ENCODE measurements at places on chromosomes 2 and 18.
A peak's percentile ranks its signal among the peaks of the same experiment; 100 is the strongest.

- DNase-seq = no peak
Measured at GRCh38 chr18:68721681-68722583, 7.0 kb upstream of the TMX3 start.

DNA sequence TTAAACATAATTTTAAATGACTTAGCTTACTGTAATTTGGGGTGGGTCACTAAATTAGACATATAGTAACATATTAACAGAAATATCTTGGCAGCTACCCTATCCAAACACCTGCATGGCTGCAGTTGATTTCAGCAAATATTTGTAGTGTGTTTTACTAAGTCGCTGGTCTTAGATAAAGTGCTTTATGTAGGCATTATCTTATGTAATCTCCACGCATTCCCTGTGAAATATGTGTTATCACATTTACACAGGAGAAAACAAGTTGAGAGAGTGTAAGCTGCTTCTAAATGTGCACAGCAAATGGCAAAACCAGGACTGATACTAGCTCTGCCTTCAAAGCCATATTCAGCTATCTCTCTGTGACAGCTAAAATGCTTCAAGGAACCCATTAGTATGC is 72.0 kb downstream of the NYAP2 start:
- DNase-seq = no peak

DNA sequence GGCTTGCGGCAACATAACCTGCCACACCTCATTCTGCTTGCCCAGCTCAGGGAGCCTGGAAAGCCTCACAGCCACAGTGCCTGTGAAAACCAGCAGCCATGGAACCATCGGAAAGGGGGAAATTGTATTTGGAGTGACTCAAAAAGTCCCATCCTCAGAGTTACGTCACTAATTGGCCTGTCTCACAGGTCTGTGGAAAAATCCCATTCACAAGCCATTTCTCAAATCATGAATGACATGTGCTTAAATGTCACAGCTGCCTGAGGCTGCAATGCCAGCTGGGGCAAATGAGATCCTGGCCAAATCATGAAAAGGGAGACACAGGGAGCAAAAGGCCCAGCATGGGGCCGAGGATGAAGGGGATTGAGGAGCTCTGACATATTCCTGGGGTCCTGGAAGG is 486.9 kb upstream of the RAB6C start:
- no peak for DNase-seq

- no peak for DNase-seq
Measured at GRCh38 chr2:44579115-44579836, 217.5 kb downstream of the CAMKMT start.

GRCh38 chr18:38966841-38967240 is 1401.2 kb upstream of the CELF4 start:
- no peak for DNase-seq

- no peak for DNase-seq
Measured at GRCh38 chr2:38723173-38723572, 28.0 kb downstream of the SRSF7 start.

GRCh38 chr2:88195246-88195645 is 25.1 kb downstream of the THNSL2 start:
- no peak for DNase-seq

GRCh38 chr2:178756343-178756742 is 50.9 kb downstream of the TTN start:
- no peak for DNase-seq

- no peak for DNase-seq
Measured at GRCh38 chr2:174704061-174704460, 60.2 kb downstream of the CHRNA1 start.

- no peak for DNase-seq
Measured at GRCh38 chr2:237438080-237438940, 24.3 kb upstream of the COL6A3 start.

DNA sequence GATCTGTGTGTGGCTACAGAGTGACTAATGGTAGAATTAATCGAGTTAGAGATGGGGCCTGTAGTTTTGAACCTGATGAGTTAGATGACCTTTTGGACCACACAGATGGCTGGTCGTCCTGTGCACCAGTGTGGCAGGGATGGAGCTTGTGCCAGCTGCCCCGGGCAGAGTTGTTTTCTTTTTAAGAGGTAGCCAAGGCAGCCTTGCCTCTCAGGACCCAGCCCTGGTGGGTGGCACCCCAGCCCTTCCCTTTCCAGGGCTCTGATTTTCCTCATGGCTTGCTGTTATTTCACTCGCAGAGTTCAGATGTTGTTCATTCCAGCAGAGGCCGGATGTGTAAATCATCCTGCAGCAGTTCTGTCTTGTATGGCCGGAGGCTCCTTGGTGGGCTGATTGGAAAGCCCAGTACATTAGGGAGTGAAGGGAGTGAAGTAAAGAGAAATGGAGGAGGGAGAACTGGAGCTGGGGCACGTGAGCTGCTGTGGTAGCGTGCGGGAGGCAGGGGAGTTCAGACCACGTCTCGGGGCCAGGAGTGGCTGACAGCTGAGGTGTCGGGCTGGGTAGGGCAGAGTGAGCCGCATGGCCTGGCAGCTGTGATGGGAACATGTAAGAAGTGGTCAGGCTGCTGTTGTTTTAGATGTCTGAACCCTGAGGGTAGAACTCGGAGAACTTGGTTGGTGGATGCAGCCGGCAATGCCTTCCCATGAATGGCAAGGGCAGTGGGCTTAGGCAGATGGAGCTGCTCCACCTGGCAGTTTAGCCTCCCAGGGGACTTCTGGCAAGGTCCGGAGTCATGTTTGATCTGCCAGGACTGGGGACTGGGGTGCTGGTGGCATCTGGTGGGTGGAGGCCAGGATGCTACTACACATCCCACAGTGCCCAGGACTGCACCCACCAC is 28.8 kb downstream of the ASAP2 start:
- no peak for DNase-seq

DNA sequence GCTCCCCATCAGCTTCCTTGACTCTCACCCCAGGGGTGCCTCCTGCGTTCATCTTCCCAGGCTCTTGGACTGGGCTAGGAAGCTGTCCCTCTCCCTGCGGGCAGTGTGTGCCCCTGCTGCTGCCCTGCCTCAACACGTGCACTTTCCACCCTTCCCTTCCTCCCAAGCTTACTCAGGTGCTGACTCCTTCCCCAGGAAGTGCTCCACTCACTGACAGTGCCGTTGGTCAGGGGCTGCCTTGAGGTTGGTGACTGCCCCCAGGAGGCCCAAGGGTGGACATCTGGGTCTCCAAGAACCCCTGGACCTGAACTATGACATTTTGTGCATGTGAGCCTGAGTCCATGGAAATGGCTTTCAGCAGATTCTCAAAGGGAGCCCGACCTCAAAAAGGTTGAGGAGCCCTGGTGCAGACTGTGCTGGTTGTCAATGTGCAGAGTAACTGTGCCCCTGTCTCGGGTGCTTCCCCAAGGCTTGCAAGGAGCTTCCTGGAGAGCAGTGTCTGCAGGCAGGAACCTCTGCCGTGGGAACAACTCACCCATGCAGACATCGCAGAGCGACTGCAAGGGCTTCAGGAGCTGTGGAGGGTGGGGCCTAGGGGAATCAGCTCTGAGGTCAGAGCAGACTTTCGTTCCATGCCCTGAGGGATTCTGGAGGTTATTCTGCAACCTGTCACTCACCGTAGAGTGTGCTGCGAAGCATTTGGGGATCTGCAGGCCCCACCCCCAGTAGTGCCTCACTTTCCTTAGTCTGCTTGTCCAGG is 116.5 kb upstream of the MCFD2 start:
- DNase-seq = no peak

- no peak for DNase-seq
Measured at GRCh38 chr18:71001597-71001996, 712.8 kb downstream of the SOCS6 start.

DNA sequence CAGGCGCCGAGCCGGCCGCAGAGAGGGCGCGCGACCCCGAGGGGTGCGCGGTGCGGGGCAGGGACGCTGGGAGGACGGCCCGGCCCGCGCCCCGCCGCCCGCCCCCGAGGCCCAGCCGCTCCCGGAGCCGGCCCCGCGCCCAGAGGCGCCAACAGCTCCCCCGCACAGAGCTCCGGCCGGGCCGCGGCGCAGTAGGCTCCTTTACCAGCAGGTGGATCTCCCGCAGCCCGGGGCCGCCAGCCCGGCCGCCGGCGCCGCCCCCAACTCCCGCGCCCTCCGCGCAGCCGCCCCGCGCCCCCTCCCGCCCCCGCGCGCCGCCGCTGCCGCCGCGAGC is 258 bp downstream of the MGAT4A start:
- peak; percentile 73 for DNase-seq

DNA sequence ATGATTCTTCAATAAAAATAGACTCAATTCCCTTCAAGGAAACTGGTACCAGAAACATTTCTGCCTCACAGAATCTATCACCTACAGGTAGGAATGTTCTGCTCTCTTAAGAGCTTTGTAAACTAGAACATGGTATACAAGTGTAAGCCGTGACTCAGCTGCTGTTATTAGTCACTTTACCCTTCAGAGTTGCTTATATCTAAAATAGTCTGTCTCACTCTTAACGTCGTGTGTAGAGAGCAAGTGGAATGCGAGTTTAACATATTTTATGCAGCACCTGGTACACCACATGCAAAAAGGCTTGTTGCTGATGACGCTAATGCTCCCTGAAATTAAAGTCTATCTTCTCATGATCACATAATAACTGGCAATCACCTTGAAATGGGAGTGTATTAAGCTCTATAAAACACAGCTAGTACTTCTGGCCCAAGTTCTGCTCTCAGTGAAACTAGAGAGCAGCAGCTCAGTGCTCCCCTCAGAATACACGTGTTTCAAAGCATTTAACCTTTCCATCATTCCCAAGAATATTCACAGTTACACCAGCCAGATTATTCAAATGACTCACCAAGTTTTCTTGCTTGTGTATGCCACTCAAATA is 420.0 kb downstream of the ZEB2 start:
- no peak for DNase-seq

All from HEK293T (cell line).